ENCODE measurements at places on chromosomes 6 and 20.
A peak's percentile ranks its signal among the peaks of the same experiment; 100 is the strongest.

- DNase-seq = no peak
These were observed 27.2 kb downstream of the INSM1 start for GRCh38 chr20:20395087-20395486.

DNA sequence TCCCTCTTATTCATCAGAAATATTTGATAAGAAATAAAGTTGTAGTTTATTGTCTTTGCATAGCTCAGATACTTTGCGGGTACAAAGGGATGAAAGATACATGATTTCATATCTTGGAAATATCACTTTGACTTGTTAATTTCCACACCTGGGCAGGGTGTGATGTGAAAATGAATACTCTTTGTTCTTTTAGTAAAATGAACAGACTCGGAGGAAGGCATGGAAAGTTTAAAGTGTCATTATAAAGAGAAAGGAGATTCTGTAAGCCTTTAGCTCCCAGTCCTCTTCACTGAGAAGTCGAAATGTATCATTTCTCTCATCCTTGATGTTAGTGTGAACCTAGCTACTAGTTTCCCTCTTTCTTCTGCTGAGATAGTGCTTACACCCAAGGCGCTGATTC is 36.7 kb upstream of the AKIRIN2 start:
- no peak for DNase-seq

GRCh38 chr6:140276133-140276532 is 901.7 kb upstream of the CITED2 start:
- no peak for DNase-seq

DNA sequence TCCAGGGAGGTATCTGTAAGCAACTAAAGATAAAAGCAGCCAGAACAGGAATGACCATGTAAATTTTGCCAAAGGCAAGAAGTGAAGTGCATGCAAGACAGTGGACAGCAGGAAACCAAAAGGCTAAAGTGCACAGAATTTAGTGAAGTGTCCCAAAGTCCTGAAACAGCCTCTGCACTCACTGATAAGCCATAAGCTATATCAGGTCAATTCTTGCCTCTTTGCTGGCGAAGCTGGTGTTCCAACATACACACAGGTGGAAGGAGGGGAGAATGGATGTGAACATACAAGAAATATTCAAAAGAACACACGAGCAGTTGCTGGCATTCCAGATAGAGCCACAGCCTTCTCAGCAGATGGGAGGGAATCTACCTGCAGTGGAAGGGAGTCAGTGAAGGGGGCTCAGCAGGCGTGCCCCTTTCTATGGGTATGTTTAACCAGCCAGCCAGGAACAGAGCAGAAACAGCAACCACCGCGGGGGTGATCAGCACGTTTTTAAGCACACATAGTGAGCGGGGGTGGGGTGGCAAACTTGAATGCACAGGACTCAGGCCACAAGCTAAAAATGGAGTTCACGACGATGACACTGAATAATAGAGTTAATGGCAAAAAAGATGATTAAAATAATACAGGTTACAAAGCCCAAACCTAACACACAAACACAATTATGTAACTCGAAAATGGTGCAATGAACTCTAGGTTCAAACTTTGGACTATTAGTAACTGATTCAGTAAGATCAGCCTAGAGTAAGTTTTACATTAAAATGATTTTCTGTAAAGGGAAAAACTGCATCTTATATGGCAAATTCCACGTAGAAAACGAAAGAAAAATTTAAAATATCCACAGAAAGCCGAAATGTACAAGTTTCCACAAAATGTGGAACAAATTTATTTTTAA is 1.2 kb downstream of the ECI2 start:
- no peak for DNase-seq

DNA sequence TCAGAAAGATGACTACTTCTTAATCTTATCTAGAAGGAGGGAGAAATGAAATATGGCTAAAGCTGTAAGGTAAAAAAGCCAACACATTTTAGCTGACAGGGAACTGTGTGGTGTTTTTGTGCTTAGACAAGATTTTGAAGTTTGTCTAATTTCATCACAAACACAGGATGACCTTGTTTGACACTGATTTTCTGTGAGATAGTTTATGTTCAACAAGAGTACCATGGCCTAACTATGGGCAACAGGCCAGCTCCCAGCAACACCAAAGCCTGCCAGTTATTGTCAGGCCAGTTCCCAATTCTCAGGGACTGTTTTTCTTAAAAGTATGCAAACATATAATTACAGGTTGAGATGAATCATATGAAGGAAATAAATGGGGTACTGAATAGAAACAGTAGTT is 5.5 kb upstream of the ABCF1 start:
- DNase-seq = peak; percentile 6

DNA sequence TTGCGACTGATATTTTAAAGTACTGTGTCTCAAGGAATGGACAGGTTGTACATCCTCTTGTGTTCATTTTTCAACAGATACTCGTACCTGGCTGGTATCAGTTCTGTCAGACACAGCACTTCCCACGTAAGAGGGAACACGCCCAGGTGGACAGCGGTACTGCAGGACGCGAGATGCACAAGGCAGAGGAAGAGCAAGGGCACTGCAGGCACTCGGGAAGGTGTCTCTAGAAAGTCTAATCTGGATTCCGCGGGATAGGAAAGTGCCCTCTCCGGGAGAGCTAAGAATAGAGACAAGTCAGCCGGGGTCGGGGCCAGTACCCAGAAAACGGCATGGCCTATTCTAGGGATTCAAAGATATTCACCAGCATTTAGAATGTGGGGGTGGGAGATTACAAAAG is 94.2 kb upstream of the MBOAT1 start:
- DNase-seq = no peak
